ENCODE measurements at places on chromosomes 16 and 17.
A peak's percentile ranks its signal among the peaks of the same experiment; 100 is the strongest.

DNA sequence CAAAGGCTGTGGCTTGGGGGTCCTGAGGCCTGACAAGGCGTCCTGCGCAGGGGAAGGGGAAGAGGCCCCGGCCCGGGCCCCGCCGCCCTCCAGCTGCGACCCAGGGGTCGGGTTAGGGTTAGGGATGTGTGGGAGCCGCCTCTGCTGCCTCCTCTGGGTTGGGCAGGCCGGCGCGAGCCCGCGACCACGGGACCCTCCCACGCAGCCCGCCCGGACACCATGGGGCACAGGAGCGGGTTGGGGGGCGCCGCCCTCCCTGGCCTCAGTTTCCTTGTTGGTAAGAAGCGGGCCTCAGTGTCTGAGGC, 386 bp downstream of the CIAO3 start:
- DNase-seq = no peak

DNA sequence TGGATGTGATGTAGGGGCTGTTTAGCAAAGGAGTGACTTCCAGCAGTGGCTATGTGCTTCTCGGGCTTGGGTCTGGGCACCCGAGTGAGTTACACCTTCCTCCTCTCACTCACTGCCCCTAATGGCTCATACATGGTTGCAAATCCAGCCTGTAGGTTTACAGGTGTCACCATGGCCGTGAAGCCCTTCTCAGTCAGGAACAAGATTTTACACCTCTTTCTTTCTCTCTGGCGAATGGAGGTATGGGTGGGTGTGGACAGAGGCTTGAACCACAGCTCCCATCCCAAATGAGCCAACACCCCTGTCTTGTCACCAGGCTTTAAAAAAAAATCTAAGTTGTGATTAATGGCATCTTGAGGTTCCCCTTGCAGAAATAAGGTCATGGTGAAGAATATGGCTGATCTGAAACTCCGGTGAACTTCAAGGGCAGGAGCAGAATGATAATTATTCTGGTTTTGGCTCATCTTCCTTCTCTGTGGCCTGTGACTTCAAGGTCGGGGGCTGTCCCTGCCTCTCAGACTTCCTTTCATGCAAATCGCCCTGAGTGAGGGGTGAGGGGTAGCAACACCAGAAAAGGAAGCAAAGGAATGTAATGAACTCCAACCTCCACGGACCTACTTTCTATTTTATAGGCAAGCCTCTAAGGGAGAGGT, 331.2 kb downstream of the MAF start:
- no peak for DNase-seq

DNA sequence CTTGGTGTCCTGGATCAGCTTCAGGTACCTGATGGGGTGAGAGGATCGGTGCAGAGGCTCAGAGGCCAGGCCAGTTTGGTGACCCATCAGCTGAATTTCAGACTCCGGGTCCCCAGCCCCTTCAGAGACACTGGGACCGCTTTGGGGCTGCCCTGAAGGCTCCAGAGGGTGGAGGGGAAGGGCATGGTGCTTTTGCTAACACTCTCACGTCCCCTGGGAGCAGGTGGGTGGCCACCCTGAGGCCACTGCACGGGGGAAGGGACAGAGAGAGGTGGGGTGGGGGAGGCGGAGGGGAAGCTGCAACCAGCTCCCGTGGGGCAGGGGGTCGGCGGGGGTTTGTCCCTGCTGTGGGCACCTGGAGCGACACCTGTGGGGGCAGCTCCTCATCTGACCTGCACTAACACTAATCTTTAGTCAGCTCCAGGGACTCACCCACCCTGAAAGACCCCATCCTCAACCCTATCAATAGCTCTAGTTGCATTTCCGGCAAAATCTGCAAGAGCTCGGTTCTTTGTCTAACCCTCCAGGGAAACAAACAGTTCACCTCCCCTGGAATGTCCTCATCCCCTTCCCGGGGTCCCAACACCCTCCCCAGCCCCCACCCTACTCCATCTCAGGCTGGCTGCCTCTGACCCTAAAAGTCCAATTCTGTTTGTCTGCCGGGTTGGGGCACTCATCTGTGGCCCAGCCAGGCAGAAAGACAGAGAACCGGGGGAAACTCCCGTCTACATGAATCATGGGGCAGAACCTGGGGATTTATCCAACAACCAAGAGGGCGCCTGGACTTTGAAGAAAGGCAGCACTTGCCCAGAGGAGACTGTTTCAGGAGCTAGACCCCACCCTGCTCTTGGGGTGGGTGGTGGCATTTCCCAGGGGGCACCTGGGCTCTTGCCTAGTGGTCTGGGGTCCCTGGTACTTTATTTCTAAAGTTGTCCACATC, 91.9 kb upstream of the CBX4 start:
- DNase-seq = no peak

- DNase-seq = no peak
Measured at GRCh38 chr16:704552-705380, 835 bp downstream of the FBXL16 start.

DNA sequence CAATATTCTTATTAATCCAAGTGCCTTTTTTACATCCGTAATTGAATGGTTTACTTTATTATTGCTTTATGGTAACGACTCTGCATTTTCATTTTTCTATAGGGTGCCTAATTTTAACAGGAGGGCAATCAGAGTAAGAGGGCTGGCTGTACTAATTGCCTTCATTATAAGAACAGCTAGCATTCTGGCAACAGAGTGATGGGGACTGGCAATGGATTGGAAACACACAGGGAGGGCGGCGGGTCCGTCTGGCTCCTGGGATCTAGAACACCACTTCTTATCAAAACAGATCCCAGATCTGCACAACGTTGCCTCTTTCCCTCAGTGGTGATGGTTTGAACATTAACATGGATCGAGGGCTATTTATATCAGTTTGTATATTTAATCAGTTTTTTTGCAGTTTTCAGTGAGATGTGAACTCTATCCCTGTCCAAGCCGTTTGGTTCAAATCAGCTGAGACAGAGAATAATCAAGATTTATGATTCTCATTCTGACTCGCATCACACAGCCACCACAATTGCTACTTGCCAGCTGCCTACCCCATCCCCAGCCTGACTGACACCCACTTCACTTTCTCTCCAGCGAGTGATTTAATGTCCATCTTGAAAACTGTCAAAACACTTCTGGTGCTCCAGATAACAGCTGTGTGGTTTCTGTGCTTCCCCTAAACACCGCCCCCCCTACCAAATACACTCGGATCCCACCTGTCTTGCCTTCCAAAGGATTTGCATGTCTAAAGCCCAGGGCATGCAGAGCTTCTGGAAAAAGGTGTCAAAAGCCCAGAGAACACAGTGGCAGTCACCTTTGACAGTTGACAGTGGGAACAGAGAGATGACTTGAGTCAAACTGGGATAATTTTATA, 327.9 kb downstream of the HS3ST4 start:
- no peak for DNase-seq

GRCh38 chr17:61383689-61384201, 15.9 kb upstream of the TBX2 start:
- no peak for DNase-seq

DNA sequence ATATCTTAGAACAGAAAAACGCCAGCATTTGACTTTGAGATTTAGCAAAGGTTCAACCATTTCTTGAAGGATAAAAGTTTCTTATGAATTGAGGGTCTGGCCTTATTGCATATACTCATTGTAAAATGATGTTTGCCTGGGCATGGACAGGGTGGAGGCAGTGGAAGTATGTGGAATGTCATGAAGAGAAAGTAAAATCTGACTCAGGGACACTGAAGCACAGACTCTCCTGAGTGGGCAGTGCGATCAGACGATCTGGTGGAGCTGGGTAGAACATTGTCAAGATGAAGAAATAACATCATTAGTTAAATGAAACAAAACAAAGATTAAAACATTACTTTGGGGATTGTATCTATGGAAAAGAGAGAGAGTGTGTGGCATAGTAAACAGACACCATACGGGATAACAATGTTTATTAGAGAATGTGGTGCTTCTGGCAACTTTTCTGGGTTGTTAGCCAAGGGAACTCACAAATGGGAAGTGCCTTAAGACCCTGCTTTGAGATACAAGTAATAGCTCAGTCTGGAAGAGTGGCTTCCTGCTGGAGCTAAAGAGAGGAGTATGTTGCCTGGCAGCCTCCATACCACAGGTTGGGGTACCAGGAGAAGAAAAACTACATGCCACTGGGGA, 4.4 kb downstream of the MAP3K3 start:
- DNase-seq = peak; percentile 13

- DNase-seq = no peak
Measured at GRCh38 chr16:50227120-50227519, 39.2 kb upstream of the ADCY7 start.

DNA sequence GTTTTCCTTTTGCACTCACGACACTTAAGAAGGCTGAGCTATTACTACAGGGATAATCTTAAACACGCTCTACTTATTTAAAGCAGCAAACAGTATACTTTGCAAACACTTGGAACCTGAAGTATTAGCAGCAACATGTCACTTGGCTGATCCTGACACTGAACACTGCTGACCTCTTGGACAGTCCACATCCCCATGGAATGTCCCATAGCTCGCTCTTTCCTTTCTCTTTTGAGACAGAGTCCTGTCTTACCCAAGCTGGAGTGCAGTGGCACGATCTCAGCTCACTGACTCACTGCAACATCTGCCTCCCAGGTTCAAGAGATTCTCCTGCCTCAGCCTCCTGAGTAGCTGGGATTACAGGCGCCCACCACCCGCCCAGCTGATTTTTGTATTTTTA, 26.4 kb downstream of the SMYD4 start:
- DNase-seq = no peak

- DNase-seq = no peak
Measured at GRCh38 chr17:45428931-45429338, 3.7 kb downstream of the ARHGAP27 start.

GRCh38 chr17:28744972-28745785, 1.4 kb downstream of the TRAF4 start:
- DNase-seq = peak; percentile 64

DNA sequence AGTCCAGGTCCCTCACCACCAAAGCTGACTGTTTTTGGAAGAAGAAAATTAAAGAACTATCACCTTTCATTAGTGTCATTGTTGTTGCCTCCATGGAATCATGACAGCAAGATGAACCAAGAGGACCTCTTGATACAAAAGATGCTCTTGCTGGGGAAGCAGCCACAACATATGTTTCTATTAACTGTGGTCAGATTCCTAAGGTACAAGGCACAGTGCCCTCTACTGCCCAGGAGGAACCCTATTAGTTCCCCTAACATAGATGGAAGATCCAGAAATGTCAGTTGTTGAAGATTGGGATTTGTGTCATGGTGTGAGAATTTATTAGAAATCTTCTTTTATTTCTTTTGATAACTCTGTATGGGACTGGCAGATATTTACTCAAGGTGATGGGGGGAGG, 188.2 kb upstream of the ANKFN1 start:
- no peak for DNase-seq

DNA sequence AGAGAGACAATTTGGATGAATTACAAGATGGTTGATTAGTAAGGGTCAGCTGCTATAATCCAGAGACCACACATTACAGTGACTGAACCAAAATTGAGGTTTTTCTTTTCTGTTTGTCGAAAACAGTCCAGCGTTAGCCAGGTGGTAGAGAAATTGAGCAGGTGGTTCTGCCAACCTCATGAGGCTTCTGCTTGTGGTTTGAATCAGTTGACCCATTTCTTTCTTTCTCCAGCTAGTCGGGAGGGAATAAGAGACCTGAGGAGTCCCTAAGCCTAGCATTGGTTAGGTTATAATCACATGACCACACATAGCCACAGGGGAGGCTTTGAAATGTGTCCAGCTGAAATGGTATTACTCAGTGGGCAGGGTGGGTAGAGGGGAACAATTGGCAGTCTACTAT, 504.6 kb downstream of the HS3ST4 start:
- no peak for DNase-seq

GRCh38 chr17:37164057-37164456, 211.7 kb upstream of the C17orf78 start:
- DNase-seq = no peak

DNA sequence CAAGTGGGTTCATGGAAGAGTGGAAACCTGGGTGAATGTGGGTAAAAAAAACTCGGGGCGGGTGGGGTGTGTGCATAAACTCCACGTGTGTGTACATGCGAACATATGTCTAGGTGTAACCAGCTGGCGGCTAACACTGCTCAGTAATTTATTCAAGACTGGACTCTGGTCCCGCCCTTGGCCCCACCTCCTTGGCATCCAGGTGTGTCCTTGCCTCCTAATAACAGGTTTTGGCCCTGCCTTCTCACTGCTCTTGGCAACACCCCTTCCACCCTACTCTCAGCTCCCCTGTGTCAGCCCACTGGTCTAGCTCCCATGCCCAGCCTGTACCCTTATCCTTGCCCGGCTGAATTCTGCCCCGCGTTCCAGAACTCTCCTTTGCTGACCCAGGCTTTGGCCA, 8.3 kb downstream of the FLII start:
- no peak for DNase-seq

GRCh38 chr17:73585583-73585982, 58.7 kb downstream of the SDK2 start:
- no peak for DNase-seq

GRCh38 chr16:57630407-57630797, 2.0 kb downstream of the ADGRG1 start:
- no peak for DNase-seq

DNA sequence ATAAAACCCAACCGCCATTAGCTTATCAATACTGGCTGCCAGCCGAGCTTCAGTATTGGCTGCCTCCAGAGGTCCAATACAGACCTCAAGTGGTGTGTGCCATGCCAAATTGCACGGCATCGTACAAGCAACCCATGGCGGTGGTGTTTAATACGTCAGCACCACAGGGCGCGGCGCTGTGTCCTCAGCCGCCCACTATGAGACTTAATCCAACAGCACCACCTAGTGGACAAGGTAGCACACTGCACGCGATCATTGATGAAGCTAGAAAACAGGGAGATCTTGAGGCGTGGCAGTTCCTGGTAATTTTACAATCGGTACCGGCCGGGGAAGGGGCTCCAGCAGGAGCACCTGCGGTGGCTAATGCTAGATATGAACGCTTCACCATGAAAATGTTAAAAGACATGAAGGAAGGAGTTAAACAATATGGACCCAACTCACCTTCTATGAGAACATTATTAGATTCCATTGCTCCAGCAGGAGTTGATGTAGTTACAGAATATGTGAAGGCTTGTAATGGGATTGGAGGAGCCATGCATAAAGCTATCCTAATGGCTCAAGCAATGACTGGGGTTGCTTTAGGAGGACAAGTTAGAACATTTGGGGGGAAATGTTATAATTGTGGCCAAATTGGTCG, 15.4 kb downstream of the FLYWCH1 start:
- peak; percentile 85 for DNase-seq

- DNase-seq = no peak
Measured at GRCh38 chr16:23020084-23020483, 129.2 kb downstream of the USP31 start.

GRCh38 chr16:54237-54581, 581 bp downstream of the SNRNP25 start:
- DNase-seq = no peak

GRCh38 chr17:67435786-67436185, 58.7 kb downstream of the PITPNC1 start:
- no peak for DNase-seq

GRCh38 chr16:89700649-89701424, 668 bp downstream of the SPATA2L start:
- DNase-seq = peak; percentile 35

Measured in astrocyte of the spinal cord (primary cell).